ENCODE measurements at places on chromosomes 16 and 17.

- no peak for DNase-seq
Observed at GRCh38 chr17:41957869-41958439, 8.6 kb upstream of the CNP start.

GRCh38 chr17:74373838-74374606, 6.7 kb downstream of the GPR142 start:
- DNase-seq = no peak

- no peak for DNase-seq
Observed at GRCh38 chr16:85057948-85058347, 30.4 kb downstream of the KIAA0513 start.

DNA sequence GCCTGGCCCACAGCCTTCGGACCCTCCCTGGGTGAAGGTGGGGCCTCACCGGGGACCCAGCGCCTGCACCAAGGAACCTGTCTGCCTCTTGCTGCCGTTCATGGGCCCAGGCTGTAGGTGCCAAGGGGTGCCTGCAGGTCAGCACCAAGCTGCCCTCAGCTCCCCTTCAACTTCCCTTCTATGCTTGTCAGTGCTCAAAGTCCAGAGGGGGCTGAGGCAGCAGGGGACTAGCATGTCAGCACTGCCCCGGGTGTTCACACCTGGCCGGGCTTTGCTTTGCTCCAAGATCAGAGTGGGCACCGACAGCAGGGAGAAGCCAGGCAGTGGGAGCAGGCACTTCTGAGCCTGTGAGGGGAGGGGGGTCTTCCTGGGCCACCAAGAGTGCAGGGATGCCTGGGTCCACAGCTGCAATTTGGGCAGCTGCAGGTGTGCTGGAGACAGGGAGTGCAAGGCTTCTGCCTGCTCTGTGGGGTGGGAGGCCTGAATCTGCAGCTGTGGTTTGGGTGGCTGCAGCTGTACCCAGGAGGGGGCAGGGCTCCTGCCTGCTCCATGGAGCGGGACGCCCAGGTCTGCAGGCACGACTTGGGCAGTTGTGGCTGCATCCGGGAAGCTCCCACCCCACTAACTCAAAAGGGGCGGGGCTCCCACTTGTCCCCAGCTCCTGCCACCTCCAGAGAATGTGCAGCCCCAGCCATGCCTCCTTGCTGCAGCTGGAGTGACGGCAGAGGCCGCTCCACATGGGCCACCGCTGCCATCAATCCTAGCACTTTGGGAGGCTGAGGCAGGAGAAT, 27.6 kb upstream of the PRM1 start:
- DNase-seq = no peak

GRCh38 chr16:64866021-64866420, 255.8 kb downstream of the CDH11 start:
- DNase-seq = no peak

DNA sequence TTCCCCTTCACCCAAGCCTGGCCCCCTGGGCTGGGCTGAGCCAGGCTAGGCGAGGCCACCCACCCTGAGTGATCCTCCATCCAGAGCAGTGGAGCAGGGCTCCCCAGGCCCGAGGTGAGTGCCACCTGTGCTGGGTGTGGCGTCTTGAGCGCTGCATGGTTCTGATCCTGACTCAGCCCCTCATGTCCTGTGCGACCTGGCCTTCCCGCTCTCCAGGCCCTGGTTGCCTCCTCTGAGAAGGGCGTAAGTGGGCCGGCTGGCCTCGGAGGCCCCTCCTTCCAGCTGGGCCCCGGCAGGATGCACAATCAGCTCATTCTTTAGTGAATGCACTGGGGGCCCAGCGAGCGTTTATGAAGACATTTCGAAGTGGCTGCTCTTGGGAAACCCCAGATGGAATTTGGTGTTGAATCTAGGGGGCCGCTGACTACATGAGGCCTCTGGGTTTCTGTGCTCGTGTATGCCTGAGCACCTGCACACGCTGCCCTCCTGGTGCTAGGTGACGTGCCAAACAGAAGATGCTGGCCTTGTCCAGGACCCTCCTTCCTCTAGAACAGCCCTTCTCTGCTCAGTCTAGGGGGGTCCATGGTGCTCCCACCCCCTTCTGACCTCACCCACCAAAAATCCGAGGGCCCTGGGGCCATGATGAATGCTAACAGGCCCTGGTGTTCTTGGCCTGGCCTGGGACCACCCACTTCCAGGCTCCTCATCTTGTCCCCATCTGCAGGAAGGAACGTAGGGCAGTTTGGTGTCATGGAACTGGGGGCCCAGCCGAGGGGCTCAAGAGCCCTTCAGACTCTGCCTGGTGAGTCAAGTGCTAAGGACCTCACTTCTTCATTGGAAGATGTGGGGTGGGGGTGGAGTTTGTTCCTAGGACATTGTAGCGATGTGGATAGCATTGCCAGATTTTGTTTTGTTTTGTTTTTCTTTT, 3.6 kb upstream of the TMEM92 start:
- DNase-seq = no peak

DNA sequence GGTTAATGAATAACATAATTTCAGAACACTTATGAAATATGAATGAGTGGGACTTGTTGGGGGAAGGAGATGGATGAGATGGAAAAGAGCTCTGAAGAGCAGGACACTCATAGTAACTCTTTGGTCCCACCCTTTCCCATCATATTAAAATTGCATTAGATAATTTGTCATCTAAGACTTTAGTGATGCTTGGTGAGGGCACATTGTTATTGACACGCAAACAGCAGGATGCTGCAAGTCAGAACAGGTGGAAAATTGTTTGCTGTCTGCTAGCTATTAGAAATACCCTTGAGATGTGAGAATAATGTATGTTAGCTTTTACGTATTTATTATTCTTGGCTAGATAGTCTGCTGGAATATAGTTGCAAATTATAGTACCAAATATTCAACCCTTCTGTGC, 75.7 kb downstream of the TANC2 start:
- DNase-seq = no peak

GRCh38 chr17:82970067-82970466, 109.3 kb upstream of the METRNL start:
- no peak for DNase-seq

DNA sequence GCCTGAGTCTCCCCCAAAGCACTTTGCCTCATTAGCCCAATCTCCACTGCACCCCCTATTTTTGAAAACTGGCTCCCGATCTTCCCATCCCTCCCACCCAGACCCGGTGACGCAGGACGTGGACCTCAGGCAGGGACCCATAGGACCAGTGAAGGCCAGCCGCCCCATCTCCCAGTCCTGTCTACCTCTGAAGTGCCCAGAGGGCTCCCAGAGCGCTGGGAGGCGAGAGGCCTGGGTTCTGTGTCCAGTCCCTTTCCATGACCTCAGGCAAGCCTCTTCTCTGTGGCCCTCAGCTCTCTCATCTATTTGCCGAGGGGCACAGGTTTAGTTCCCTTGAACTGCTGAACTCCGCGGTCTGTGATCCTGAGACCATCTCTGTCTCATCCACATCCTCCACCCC, 714 bp downstream of the TNS4 start:
- DNase-seq = no peak

GRCh38 chr17:60318326-60318725, 73.6 kb downstream of the USP32 start:
- no peak for DNase-seq

- no peak for DNase-seq
Observed at GRCh38 chr16:2831203-2831602, 1.1 kb downstream of the ZG16B start.

All from stimulated activated CD4-positive, alpha-beta T cell treated with anti-CD3 and anti-CD28 coated beads, Interleukin-1b, Interleukin-23, amount 100 ng/mL, for 24 hours (primary cell).